ENCODE measurements at places on chromosomes 3 and 15. TPM values are rescaled to one million over a fixed set of nuclear protein-coding genes. Genes with fewer than 3 reads are reported as not detected.

RETNLB gene
- total RNA-seq = not detected

FOXL2 gene
- not detected for total RNA-seq

CHRNA5 gene
- 0.65 TPM for total RNA-seq

MKRN2OS gene
- total RNA-seq = not detected

LINGO1 gene
- not detected for total RNA-seq

FANCD2OS gene
- not detected for total RNA-seq

TNNC1 gene
- total RNA-seq = 3.7 TPM

DNA sequence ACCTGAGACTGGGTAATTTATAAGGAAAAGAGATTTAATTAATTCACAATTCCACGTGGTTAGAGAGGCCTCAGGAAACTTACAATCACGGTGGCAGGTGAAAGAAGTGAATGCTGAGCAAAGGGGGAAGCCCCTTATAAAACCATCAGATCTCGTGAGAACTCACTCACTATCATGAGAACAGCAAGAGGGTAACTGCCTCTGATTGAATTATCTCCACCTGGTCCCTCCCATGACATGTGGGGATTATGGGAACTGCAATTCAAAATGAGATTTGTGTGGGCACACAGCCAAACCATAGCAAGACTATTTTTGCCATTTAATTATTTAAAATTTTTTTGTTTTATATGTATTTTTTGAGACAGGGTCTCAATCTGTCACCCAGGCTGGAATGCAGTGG lies 27.0 kb upstream of the KCTD6 start:
- DNase-seq = no peak
- no peaks in the 10 kb centered on the region for H3K36me3 ChIP-seq
- H3K4me3 ChIP-seq = no peak overlapping the region
- no peaks in the 10 kb centered on the region for H3K27me3 ChIP-seq
- peaks cover 7% of the 10 kb centered on the region for H3K4me1 ChIP-seq
- H3K27ac ChIP-seq = no peak overlapping the region

DNA sequence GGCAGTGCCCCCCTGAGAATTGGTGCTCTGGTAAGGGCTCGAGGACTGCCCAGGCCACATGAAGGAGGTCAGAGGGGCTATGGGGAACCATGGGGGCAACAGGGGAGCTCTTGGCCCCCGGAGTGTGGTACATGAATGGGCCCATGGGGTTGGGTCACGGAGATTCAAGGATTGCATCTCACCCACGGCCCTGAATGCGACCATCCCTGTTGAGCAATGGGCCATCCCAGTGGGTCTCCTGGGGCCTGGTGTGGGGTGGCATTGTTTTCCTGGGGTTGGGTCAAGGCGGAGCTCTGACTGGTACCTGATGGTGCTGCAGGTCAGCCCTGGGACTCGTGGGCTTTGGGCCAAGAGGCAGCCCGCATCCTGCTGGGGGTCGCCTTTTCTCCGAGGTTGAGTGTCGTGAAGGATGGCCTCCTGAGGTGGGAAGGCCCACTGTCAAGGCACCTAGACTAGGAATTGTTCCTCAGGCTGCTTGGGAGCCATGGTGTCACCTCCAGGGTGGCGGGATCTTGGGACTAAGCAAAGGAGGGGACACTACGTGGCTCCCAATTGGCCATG lies 198.3 kb downstream of the UBE3A start:
- no peaks in the 10 kb centered on the region for H3K27me3 ChIP-seq
- H3K4me1 ChIP-seq = no peaks in the 10 kb centered on the region
- H3K27ac ChIP-seq = no peak overlapping the region
- H3K36me3 ChIP-seq = no peaks in the 10 kb centered on the region
- peak; percentile 5 for DNase-seq
- no peak overlapping the region for H3K4me3 ChIP-seq

- H3K27me3 ChIP-seq = peaks cover 20% of the 10 kb centered on the region
- no peak overlapping the region for H3K4me3 ChIP-seq
- H3K4me1 ChIP-seq = peaks cover 2% of the 10 kb centered on the region
- no peaks in the 10 kb centered on the region for H3K36me3 ChIP-seq
- no peak for DNase-seq
These were observed 29.3 kb downstream of the PPP2R3A start for GRCh38 chr3:135994708-135995337.

GRCh38 chr3:20680990-20681628 lies 495.1 kb upstream of the SGO1 start:
- H3K4me1 ChIP-seq = no peaks in the 10 kb centered on the region
- no peak overlapping the region for H3K4me3 ChIP-seq
- DNase-seq = no peak
- no peaks in the 10 kb centered on the region for H3K36me3 ChIP-seq
- H3K27me3 ChIP-seq = no peaks in the 10 kb centered on the region

- no peak overlapping the region for H3K4me3 ChIP-seq
- no peaks in the 10 kb centered on the region for H3K4me1 ChIP-seq
- peaks cover 36% of the 10 kb centered on the region for H3K27me3 ChIP-seq
- no peak for DNase-seq
- no peak overlapping the region for H3K27ac ChIP-seq
These were observed 179.3 kb downstream of the POTEB3 start for GRCh38 chr15:21260966-21261395.

DNA sequence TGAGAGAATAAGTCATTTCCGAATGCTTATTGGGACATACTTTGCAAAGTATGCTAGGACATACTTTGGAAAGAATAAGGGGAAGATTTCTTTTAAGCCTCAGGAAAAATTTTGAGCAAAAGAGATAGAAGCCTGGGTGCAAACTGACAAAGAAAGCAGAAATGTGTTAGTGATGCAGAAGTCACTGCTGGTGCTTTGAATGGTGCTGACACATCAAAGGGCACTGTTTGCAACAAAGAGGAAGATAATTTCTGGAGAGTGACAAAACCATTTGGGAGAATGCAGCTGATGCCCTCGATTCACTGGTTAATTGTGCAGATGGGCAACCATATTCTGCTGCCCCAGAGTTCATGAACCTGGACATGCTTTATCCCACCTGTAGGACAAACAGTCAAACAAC lies 11.0 kb upstream of the RAP2B start:
- no peaks in the 10 kb centered on the region for H3K4me1 ChIP-seq
- no peak overlapping the region for H3K4me3 ChIP-seq
- no peaks in the 10 kb centered on the region for H3K36me3 ChIP-seq
- DNase-seq = no peak
- no peaks in the 10 kb centered on the region for H3K27me3 ChIP-seq
- H3K27ac ChIP-seq = no peak overlapping the region

- peaks cover 5% of the 10 kb centered on the region for H3K4me1 ChIP-seq
- peaks cover 4% of the 10 kb centered on the region for H3K36me3 ChIP-seq
- H3K27ac ChIP-seq = no peak overlapping the region
- H3K27me3 ChIP-seq = no peaks in the 10 kb centered on the region
These were observed 16.5 kb downstream of the KCTD6 start for GRCh38 chr3:58508437-58508836.

DNA sequence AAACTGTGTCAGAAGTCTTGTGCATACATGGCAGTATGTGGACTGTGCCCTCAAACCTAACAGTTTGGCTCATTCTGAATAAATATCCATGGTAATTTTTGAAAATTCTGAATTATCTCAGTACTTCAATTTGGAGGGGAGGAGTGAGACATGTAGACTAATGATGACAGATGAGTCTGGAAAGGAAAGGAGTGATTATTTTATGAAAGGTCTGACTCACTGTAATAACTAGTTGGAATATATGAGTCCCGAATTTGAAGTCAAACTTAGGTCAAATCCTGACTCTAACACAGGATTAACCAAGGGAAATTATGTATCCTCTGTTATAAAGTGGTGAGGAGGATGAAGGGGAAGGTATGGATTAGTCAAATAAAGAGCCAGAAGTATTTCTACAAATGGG lies 38.6 kb downstream of the SUCNR1 start:
- no peak for DNase-seq
- no peaks in the 10 kb centered on the region for H3K36me3 ChIP-seq
- no peak overlapping the region for H3K27ac ChIP-seq
